ENCODE measurements at places on chromosomes 3 and 15. TPM values are rescaled to one million over a fixed set of nuclear protein-coding genes. Genes with fewer than 3 reads are reported as not detected.
A peak's percentile ranks its signal among the peaks of the same experiment; 100 is the strongest.

The NDN gene
- 1.6 TPM for total RNA-seq

DNA sequence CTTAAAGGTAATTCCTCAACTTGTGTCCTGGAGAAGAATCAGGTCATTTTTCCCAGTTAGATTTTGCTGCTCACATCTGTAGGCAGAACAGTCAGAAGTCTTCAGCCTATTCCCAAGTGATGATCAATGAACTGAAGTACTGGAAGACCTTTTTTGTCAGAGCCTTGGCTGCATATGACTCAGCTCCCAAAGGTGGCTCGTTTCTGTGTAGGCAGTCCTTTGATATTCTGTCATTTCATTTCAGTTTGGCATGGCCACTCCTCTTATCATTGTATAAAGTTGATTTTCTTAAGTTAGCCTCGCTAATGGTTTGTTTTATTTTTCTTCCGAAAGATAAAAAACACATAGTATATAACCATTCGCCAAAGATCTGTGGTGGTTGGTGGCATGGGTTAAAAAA, 90.7 kb downstream of the KLHL25 start:
- H3K27me3 ChIP-seq: no peaks in the 10 kb centered on the region
- peak overlapping the region; percentile 91 for H3K27ac ChIP-seq
- peak; percentile 66 for DNase-seq
- peaks cover 31% of the 10 kb centered on the region for H3K36me3 ChIP-seq
- peak overlapping the region; percentile 83 for H3K4me3 ChIP-seq

GRCh38 chr3:185090811-185091210, 62.0 kb downstream of the C3orf70 start:
- H3K27me3 ChIP-seq: no peaks in the 10 kb centered on the region
- no peaks in the 10 kb centered on the region for H3K4me1 ChIP-seq
- no peaks in the 10 kb centered on the region for H3K36me3 ChIP-seq
- no peak for DNase-seq
- no peak overlapping the region for H3K27ac ChIP-seq
- H3K4me3 ChIP-seq: no peak overlapping the region

GRCh38 chr15:76059320-76060117, at the start of gene TMEM266:
TMEM266 (plus strand) TSS chr15:76059985; CDS start chr15:76134264, 74,279 bp downstream.
- peaks cover 34% of the 10 kb centered on the region for H3K4me1 ChIP-seq
- H3K27ac ChIP-seq: no peak within 1 kb of the TSS
- peak within 1 kb of the TSS; percentile 81 for H3K4me3 ChIP-seq
- H3K36me3 ChIP-seq: no peaks in the 10 kb centered on the region

DNA sequence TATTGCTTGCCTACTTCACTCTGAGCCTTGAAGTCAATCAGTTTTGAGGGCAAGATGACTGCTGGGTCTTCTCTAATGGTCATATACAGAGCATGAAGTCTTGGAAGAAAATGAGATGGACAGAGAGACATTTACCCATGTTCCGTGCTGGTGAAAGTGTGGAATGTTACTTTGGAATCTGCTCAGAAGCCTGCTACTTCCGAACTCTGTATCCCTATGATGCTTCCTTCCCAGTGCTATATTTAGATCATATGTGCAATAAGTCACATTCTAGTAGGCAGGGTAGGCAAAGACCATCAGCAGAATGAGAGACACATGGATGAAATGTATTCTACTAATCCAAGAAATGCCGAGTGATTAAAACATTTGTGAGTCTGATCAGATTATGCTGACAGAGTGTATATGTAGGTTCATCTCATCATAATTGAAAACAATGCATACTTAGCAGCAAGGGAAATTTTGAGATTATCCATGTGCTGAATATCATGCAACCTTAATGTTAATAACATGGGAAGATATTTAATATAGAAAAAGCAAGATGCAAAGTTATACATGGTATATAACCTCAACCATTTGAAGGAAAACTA, 60.5 kb downstream of the RAB7A start:
- H3K27me3 ChIP-seq: no peaks in the 10 kb centered on the region
- H3K27ac ChIP-seq: peak overlapping the region; percentile 97
- DNase-seq: no peak

The RETNLB gene
- total RNA-seq: not detected

GRCh38 chr15:71275566-71276335, 160.5 kb downstream of the THSD4 start:
- peaks cover 7% of the 10 kb centered on the region for H3K27me3 ChIP-seq
- no peak overlapping the region for H3K4me3 ChIP-seq
- no peaks in the 10 kb centered on the region for H3K4me1 ChIP-seq
- H3K36me3 ChIP-seq: no peaks in the 10 kb centered on the region

DNA sequence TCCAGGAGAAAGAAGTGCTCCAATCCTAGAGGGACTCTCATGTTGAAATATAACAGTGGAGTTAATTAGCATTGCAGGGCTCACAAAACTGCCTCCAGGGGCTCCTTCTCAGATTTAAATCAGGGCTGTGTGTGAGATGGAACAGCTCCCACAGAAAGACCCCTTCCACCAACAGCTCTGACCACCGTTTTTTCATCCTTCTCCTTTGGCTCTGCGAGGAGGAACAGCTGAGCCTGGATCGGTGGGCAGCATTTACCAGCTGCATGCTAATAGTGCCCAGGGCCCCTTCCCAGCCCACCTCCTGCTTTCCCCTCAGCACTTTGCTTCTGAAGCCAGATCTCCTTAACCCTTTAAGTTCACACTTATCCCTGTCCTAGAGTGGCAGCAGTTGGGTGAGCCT, 119.2 kb upstream of the UBE2E1 start:
- no peak for DNase-seq
- no peak overlapping the region for H3K4me3 ChIP-seq
- H3K27ac ChIP-seq: no peak overlapping the region
- H3K36me3 ChIP-seq: no peaks in the 10 kb centered on the region
- H3K27me3 ChIP-seq: no peaks in the 10 kb centered on the region

DNA sequence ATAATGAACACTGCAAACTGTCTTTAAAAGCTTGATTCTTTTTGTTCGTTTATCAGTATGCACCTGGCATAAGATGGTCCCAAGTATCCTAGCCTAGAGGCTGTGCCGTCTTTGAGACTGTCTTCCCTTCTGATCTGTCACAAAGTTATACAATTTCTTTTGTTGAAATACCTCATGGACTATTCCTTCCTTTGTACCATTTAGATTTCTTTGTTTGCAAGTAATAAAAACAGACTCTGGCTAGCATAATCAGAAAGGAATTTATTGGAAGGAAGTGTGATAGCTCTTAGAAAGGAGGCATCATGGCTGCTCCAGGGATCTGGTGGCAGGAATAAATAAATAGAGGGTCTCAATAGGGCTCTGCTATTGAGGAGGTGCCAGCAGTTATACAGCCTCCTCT, 280.4 kb downstream of the SLC9A9 start:
- H3K27ac ChIP-seq: no peak overlapping the region
- DNase-seq: no peak
- H3K4me3 ChIP-seq: no peak overlapping the region
- no peaks in the 10 kb centered on the region for H3K27me3 ChIP-seq
- no peaks in the 10 kb centered on the region for H3K4me1 ChIP-seq

- DNase-seq: no peak
- H3K27ac ChIP-seq: no peak overlapping the region
- H3K4me1 ChIP-seq: no peaks in the 10 kb centered on the region
- no peak overlapping the region for H3K4me3 ChIP-seq
- no peaks in the 10 kb centered on the region for H3K27me3 ChIP-seq
These were observed 9.8 kb upstream of the EEFSEC start for GRCh38 chr3:128143496-128143895.

The CLSTN2 gene
- not detected for total RNA-seq

The TM4SF1 gene
- 0.23 TPM for total RNA-seq

GRCh38 chr3:12235691-12236090, 53.2 kb upstream of the PPARG start:
- H3K27me3 ChIP-seq: peaks cover 52% of the 10 kb centered on the region
- H3K27ac ChIP-seq: no peak overlapping the region
- no peaks in the 10 kb centered on the region for H3K36me3 ChIP-seq
- H3K4me1 ChIP-seq: peaks cover 32% of the 10 kb centered on the region
- H3K4me3 ChIP-seq: no peak overlapping the region

The RTP1 gene
- total RNA-seq: not detected

The VPS8 gene
- 104 TPM for total RNA-seq

- no peak for DNase-seq
- peaks cover 4% of the 10 kb centered on the region for H3K36me3 ChIP-seq
- H3K4me3 ChIP-seq: no peak overlapping the region
- H3K27me3 ChIP-seq: no peaks in the 10 kb centered on the region
These were observed 47.5 kb downstream of the NR1I2 start for GRCh38 chr3:119829420-119829819.

The CTDSPL gene
- 7.0 TPM for total RNA-seq

GRCh38 chr3:154786724-154787123, 293.4 kb upstream of the MME start:
- no peaks in the 10 kb centered on the region for H3K4me1 ChIP-seq
- H3K36me3 ChIP-seq: no peaks in the 10 kb centered on the region
- no peak overlapping the region for H3K4me3 ChIP-seq
- no peak for DNase-seq

The EIF2A gene
- 131 TPM for total RNA-seq

The MASP1 gene
- total RNA-seq: not detected

GRCh38 chr15:82093774-82094211, 48.0 kb upstream of the MEX3B start:
- no peak for DNase-seq
- H3K4me1 ChIP-seq: no peaks in the 10 kb centered on the region
- H3K36me3 ChIP-seq: no peaks in the 10 kb centered on the region
- H3K4me3 ChIP-seq: no peak overlapping the region
- H3K27me3 ChIP-seq: no peaks in the 10 kb centered on the region

GRCh38 chr3:133038089-133038730, at the start of gene TMEM108:
TMEM108 (plus strand) TSS chr3:133038391.
- peak within 1 kb of the TSS; percentile 65 for H3K4me3 ChIP-seq
- H3K27ac ChIP-seq: no peak within 1 kb of the TSS
- H3K4me1 ChIP-seq: peaks cover 7% of the 10 kb centered on the region
- H3K27me3 ChIP-seq: peaks cover 53% of the 10 kb centered on the region
- peak; percentile 65 for DNase-seq
- H3K36me3 ChIP-seq: no peaks in the 10 kb centered on the region

DNA sequence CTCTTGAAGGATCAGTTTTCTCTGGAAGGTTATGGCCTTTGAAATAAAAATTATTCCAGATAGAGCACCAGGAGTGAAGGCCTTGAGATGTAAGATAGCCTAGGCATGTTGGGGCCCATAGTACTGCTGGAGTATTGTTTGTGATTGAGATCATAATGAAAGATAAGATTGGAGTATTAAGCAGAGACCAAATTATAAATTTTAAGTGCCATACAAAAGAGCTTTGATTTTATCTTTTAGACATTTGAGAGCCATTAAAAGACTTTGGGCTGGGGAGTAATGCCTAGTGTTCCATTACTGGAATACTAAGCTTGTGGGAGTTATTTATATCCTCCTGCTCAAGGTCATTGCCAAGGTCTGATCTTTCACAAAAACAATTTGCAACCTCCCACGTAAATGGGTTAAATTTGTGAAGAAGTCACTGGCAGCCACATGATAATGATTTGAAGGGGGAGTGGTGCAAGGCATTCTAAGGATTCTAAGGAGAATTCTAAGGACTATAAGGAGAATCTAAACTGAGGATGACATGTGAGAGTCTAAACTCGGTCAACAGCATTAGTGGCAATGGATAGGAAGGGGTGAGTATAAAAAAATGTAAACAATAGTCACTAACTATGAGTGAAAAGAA, 12.8 kb downstream of the ELL3 start:
- DNase-seq: no peak
- H3K4me3 ChIP-seq: no peak overlapping the region
- H3K36me3 ChIP-seq: peaks cover 4% of the 10 kb centered on the region
- H3K4me1 ChIP-seq: peaks cover 6% of the 10 kb centered on the region

DNA sequence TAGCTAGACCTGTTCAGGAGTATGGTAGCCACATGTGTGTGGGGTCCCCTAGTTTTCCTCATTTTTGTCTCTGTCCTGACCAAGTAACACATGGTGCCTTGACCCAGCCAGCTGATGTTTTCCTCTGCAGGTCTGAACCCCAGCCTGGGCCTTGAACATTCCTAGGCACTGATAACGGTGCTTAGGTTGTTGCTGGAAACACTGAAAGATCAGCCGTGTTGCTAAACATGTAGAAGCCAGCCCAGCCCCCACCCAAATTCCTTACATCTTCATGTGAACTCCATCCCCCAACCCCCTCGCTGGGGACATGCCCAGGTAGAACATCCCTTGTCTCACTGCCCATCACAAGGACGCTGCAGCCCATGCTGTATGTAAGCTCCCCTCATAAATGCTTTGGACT, 18.7 kb downstream of the RTP3 start:
- no peaks in the 10 kb centered on the region for H3K36me3 ChIP-seq
- no peak overlapping the region for H3K4me3 ChIP-seq
- H3K27me3 ChIP-seq: no peaks in the 10 kb centered on the region
- no peak for DNase-seq
- H3K4me1 ChIP-seq: peaks cover 9% of the 10 kb centered on the region
- no peak overlapping the region for H3K27ac ChIP-seq

- H3K4me3 ChIP-seq: peak overlapping the region; percentile 57
- no peak for DNase-seq
- peak overlapping the region; percentile 98 for H3K27ac ChIP-seq
- peaks cover 24% of the 10 kb centered on the region for H3K36me3 ChIP-seq
- H3K4me1 ChIP-seq: peaks cover 89% of the 10 kb centered on the region
- no peaks in the 10 kb centered on the region for H3K27me3 ChIP-seq
These were observed 42.2 kb upstream of the CD47 start for GRCh38 chr3:108133048-108133369.

- H3K4me1 ChIP-seq: peaks cover 81% of the 10 kb centered on the region
- H3K27me3 ChIP-seq: no peaks in the 10 kb centered on the region
- DNase-seq: no peak
- H3K36me3 ChIP-seq: no peaks in the 10 kb centered on the region
These were observed 273.1 kb downstream of the FOXP1 start for GRCh38 chr3:71310359-71310979.

DNA sequence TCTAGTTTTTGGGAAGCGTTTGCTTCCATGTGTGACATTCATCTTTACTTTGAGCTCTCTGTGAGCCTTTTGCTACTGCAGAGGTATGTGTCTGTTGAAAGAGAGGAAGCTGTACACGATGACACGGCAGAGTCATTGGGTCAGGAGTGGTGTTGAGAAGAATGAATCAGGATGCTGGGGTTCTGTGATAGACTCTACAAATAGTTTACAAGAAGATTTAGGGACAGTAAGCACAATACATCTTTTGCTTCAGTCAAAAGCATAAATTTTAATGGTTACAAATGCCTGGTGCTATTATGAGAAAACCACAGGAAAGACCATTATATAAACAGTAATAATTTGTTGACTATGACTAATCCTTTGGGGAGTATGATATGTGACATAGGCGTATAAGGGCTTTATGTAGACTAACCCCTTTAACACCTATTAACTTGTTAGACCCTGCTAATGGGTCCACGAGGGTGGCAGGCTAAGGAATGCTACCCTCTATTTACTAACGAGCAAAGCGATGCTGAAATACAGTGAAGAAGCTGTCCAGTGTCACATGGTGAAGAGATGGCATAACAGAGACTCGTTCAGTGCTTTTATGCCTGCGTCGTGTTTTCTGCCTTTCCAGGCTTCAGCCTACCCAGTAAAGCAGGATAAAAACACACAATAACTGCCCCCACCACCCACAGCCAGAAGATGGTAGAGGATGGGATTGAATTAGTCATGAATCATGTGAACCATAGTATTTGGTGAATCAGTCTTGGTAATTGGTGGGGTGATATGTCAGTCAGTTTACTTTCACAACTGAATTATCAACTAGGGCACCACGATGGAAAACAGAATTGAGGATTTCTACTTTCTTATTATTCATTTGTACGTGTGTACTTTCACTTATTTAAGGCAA, 118.8 kb downstream of the LPP start:
- H3K4me3 ChIP-seq: no peak overlapping the region
- DNase-seq: no peak
- peaks cover 2% of the 10 kb centered on the region for H3K36me3 ChIP-seq
- H3K4me1 ChIP-seq: peaks cover 37% of the 10 kb centered on the region
- H3K27ac ChIP-seq: no peak overlapping the region

GRCh38 chr3:134801204-134801958, 6.3 kb downstream of the EPHB1 start:
- peaks cover 37% of the 10 kb centered on the region for H3K27me3 ChIP-seq
- no peak overlapping the region for H3K27ac ChIP-seq
- peaks cover 2% of the 10 kb centered on the region for H3K36me3 ChIP-seq
- peaks cover 41% of the 10 kb centered on the region for H3K4me1 ChIP-seq
- no peak overlapping the region for H3K4me3 ChIP-seq

The C3orf20 gene
- 1.1 TPM for total RNA-seq

Measured in activated T-cell treated with anti-CD3 and anti-CD28 coated beads, Interleukin-2, amount 50 U/mL, for 72 hours (primary cell).